NCI-H1092 (cell line): ENCODE measurements at places on chromosomes 1 and 21.

DNA sequence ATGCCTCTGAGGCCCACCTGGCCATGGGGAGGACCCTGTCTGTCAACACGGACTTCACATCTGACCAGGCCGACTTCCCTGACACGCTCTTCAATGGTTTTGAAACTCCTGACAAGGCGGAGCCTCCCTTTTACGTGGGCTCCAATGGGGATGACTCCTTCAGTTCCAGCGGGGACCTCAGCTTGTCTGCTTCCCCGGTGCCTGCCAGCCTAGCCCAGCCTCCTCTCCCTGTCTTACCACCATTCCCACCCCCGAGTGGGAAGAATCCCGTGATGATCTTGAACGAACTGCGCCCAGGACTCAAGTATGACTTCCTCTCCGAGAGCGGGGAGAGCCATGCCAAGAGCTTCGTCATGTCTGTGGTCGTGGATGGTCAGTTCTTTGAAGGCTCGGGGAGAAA is 101.8 kb downstream of the ADARB1 start:
- DNase-seq, result no peak

DNA sequence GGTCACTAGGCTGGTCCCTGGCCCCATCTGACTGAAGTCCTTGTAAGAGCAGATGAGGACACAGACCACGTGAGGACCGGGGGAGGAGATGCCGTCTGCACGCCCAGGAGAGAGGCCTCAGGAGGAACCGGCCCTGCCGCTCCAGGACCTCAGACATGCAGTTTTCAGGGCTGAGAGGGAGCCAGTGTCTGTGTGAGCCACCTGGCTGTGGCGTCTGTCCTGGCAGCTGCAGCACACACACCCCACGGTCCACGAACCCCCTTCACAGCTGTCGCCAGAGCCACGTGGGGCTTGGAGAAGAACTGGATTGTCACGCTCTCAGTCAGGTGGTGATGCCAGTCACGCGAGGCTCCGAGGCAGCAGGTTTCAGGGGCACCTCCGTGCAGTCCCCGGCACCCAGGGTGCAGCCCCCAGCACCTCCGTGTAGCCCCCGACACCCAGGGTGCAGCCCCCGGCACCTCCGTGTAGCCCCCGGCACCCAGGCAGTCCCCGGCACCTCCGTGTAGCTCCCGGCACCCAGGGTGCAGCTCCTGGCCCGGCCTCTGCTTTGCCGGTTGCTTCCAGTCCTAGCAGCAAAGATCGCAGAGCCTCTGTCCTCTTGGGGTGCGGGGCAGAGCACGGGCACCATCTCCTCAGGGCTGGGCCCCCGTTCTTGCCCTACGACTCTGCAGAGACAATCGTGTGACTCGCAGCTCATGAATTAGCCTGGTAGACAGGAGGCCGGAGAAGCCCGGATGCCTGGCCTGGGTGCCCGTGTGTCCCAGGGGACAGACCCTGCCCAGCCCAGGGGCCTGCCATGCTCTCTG is 19.0 kb upstream of the SUMO3 start:
- no peak for DNase-seq

DNA sequence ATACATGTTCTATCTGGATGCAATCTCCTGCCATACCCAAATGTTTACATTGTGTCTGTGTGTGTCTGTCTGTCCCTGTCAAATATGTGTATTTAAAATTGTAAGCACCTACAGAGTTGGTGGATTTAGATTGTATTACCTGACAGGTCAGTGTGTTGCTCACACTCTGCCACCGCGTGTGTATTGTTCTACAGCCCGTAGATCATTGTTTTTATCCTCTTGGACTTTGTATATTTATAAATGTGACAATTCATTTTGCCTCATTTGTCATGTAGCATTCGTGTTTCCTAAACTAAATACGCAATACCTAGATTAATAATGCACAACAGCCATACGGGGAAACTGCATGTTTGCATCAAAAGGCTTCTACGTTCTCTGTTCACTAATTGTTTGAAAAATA is 634 bp downstream of the ALG14 start:
- DNase-seq, result no peak

- peak; percentile 17 for DNase-seq
Observed at GRCh38 chr1:60149251-60149650, 75.7 kb upstream of the C1orf87 start.

DNA sequence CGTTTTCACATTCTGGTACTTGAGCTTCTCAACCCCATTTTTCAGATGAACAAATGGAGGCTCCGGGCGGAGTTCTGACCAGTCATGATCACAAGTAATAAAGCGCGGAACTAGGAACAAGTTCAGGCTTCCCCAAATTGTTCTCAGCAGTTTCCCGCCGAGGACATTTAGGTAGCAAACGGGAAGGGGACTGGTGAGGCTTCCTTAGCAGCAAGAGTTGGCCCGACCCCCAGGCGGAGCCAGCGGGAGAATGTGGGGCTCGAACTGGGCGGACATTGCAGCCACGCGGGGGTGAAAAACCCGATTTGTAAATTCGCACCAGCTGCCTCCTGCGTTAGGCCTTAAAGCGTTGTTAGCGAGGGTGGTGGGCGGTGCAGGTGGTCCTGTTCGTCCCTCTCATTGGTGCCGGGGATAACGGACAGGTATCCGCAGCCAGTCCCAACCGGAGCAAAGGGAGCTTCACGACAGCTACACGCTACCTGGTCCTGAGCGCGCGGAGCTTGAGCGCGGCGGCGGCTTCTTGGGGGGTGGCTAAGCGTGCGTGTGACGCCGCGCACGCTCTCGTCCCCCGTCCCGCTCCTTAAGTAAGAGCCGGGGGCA is 15.3 kb downstream of the SEMA6C start:
- peak; percentile 89 for DNase-seq

- DNase-seq, result no peak
Observed at GRCh38 chr1:202365092-202365815, 16.8 kb downstream of the PPP1R12B start.
